ENCODE measurements at places on chromosomes 1 and 21.

- no peak for DNase-seq
These were observed 44.2 kb upstream of the KDM4A start for GRCh38 chr1:43605766-43606165.

DNA sequence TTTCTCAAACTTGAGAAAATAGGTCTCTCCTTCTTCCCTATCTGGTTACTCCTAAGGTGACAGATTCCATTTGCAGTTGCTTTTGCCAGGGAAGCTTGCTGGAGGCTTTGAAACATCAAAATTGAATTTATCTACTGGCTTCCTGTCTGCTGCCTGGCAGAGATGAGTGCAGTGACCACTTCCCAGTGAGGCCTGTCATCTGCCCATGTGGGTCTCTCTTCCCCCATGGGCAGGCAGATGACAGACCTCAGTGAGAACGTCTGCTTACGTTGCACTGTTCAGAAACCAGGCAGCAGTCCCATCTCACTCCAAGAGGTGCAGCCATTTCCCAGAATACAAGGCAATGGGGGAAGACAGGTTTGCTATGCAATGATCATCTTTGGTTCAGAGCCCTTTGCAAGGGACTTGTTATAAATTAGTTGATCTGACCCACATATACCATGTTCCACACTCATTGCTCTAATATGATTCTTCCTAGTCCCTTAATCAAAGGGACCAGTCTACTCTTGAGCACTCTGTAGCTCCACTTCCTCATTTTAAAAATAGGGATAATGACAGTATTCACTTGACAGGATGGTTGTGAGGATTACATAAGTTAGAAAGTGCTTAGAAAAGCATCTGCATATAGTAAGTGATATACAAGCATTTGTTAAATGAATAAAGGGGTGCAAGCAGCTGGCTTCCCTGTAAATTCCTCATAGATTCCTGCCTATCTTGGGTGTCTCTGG is 10.6 kb downstream of the PGBD5 start:
- DNase-seq = no peak

- no peak for DNase-seq
These were observed 89.0 kb downstream of the URB2 start for GRCh38 chr1:229714964-229715603.

- no peak for DNase-seq
These were observed 6.4 kb downstream of the DYRK1A start for GRCh38 chr21:37372951-37373350.

DNA sequence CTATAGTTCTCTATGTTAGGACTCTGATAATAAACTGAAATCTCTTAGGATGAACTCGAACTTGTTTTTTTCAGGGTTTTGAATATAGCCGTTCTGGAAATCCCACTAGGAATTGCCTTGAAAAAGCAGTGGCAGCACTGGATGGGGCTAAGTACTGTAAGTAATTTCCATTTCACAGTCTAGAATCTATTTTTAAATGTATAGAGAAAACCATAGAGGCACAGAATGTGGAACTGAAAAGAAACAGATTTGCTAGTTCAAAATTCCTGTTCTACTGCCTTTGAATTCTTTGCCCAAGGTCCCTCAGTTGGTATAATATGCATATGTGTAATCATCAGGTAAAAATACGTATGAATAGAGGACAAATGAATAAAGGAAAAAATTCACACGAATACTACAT is 4.8 kb downstream of the CTH start:
- no peak for DNase-seq

GRCh38 chr1:173893611-173894010 is 23.5 kb downstream of the SERPINC1 start:
- DNase-seq = no peak

- peak; percentile 90 for DNase-seq
These were observed 511.8 kb upstream of the USP24 start for GRCh38 chr1:55726994-55727393.

GRCh38 chr1:206495493-206496046 is 11.8 kb upstream of the RASSF5 start:
- DNase-seq = peak; percentile 41

GRCh38 chr21:39613041-39613934 is 548 bp downstream of the B3GALT5 start:
- DNase-seq = peak; percentile 31

DNA sequence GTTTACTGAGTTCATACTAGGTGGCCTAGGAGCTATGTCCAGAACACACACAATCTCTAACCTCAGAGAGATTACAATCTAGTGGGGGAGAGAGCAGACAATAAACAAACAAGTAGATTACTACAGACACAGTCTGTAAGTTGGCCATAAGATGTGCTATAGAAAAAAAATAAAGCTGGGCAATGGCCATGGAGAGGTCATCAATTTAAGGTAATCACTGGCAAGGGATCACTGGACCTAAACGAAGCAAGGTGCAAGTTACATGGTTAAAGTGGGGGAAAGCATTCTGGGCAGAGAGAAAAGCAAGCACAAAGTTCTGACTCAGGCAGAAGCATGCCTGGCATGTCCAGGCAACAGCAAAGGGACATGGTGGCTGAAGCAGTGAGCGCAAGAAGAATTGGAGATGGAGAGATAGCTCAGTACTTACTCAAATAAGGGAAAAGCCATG is 147.0 kb downstream of the RERE start:
- no peak for DNase-seq

- DNase-seq = no peak
These were observed 205.0 kb downstream of the HMCN1 start for GRCh38 chr1:185939142-185939541.

DNA sequence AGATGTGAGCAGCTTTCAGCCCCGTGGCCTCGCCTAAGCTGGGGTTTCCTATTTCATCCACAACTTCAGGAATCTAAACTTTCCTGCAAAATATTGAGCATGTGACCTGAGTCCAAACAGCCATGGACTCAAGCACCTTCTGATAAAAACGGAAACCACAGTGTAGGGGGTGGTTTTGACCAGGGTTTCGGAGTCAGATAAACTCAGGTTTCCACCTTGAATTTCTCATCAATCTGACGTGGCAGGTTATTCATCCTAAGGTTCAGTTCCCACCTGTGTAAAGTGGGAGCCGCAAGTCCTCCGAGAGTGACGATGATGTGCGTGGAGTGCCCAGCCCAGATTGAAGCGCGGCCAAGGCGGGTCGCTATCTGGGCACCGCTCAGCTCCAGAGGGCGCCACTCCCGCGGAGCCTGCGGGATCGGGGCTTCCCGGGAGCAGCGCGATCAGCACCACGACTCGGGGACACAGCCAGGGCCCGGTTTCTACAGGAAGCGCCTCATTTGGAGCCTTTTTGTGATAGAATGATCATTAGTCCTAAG is 871 bp upstream of the ETS2 start:
- peak; percentile 61 for DNase-seq

DNA sequence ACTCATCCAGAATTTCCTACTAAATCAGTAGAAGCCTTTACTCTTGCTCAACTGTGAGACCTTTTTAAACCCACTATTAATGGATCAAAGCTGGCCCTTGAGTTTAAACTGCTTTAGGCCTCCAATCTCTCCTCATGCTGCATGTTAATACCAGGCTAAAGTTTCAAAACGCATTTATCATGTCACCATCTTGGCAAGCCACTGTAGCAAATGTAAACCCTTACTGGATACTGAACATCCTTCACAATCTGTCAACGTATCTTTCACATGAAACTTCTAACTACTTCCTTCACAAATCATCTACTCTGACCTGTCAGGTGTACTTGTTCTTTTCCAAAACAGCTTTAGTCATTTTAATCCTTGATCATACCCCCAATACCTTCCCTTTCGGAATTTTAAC is 3.0 kb downstream of the PAXBP1 start:
- DNase-seq = peak; percentile 30

GRCh38 chr1:162463021-162463420 is 34.6 kb upstream of the UHMK1 start:
- DNase-seq = peak; percentile 13

- DNase-seq = peak; percentile 75
These were observed 71.1 kb upstream of the MROH9 start for GRCh38 chr1:170864238-170864637.

DNA sequence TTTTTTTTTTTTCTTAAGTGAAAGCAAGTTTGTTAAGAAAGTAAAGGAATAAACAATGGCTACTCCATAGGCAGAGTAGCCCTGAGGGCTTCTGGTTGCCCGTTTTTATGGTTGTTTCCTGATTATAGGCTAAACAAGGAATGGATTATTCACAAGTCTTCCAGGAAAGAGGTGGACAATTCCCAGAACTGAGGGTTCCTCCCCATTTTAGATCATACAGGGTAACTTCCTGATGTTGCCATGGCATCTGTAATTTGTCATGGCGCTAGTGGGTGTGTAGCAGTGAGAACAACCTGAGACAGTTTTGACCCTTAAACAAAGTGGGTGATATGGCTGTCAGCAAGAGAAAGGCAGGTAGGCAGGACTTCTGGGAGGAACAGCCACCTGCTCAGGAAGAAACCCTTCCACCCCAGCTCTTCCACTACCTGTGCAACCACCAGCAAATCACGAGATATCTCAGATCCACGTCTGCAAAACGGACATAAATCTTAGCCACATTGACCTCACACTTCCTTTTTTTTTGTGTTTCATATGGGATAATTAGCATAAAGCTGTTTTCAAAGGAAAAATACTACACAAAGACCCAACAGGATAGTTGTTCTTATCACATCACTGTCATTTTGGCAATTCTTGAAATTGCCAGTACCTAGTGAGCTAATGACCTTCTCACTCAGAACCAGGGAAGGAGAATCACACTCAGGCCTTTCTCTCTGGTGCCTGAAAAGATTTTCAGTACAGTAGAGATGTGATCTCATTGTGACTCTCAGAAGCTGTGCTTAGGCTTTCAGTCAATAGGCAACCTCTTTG is 34.8 kb upstream of the DUSP10 start:
- no peak for DNase-seq

Measured in fibroblast of lung (primary cell).